ENCODE measurements at places on chromosomes 6 and 20.

- peak; percentile 53 for DNase-seq
Measured at GRCh38 chr20:64101731-64102621, 5.4 kb downstream of the NPBWR2 start.

- DNase-seq: no peak
Measured at GRCh38 chr20:44958276-44958675, 1.9 kb downstream of the TOMM34 start.

GRCh38 chr20:35592339-35592974 is 23.2 kb upstream of the SPAG4 start:
- no peak for DNase-seq

GRCh38 chr6:169984181-169985120 is 233.0 kb downstream of the ERMARD start:
- DNase-seq: no peak

GRCh38 chr6:46990031-46990644 is 52.0 kb downstream of the ADGRF1 start:
- no peak for DNase-seq

DNA sequence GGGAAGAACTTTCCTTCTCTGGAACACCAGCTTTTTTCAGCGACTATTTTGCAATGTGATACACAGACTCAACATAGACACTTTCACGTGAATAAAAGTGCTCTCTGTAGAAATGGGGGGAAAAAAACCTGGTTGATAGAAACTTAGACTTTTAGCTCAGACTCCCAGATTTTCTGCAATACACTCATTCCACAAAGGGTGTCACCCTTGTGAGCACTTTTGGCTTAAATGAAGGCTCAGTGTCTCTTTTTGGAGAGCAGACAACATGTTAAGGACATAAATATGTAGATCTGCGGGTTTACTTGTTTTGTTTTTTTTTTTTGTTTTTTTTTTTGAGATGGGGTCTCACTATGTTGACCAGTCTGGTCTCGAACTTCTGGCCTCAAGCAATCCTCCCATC is 579.6 kb downstream of the PTPRT start:
- DNase-seq: no peak

- DNase-seq: no peak
Measured at GRCh38 chr6:38453861-38454260, 185.9 kb downstream of the BTBD9 start.
